Muscle of back (tissue), 13 donors: ENCODE measurements at places on chromosomes 11 and 22. TPM values are rescaled to one million over a fixed set of nuclear protein-coding genes. Genes with fewer than 3 reads are reported as not detected.

- no peak for DNase-seq
Observed at GRCh38 chr11:114605370-114605769, 9.8 kb upstream of the NXPE4 start.

DNA sequence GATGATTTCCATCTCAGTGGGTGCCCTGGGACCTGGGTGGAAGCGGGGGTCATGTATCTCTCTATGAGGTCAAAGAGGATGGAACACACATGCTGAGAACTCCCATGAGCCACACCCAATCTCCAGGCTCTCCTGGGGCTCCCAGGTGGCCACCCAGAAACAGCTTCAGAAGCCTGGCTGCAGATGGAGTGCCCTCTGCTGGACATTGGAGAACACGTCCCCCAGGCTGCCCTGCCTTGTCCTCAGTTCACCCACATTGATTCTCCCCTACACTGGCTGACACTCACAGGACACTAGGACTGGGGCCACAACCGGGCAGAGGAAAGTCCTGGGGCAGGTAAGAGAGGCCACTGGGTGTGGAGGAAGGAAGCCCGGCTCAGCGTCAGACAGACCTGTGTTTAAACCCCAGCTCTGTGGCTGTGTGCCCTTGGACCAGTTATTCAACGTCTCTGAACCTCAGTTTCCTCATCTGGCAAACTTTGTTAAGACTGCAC, 4.5 kb upstream of the NOL12 start:
- peak; percentile 71 for DNase-seq

GRCh38 chr11:121497176-121497998, 44.6 kb upstream of the SORL1-AS1 start:
- no peak for DNase-seq

DNA sequence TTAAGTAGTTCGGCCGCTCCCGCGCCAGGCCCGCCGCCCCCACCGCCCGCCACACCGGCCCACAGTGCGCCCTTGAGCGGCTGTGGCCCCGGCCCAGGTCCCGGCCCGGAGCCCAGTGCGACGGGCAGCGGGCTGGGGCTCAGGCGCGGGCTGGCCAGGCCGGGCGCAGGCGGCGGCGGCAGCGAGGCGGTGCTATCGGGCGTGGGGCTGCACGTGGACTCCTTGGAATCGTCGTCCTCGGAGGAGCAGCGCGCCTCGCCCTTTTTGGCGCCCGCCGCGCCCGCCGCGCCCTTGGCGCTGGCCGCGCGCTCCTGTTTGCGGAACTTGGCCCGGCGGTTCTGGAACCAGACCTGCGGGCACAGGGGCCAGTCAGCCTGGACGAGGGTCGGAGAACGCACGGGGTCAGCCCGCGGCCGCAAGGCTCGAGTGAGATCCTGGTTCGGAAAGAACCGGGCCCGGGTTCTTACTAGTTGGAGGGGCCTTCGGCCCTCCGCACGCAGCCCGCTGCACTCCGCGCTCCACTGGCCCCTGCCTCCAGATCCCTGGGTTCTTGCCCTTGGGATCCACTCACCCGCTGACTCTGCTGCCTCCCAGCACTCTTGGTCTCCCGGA, 4.0 kb downstream of the PHOX2A start:
- DNase-seq: no peak

PARVG gene
- 1.8 TPM for polyA plus RNA-seq

SYT7 gene
- polyA plus RNA-seq: 3.2 TPM

BATF2 gene
- polyA plus RNA-seq: 1.4 TPM
